ENCODE measurements at places on chromosomes 11 and 22.

GRCh38 chr11:80473562-80473961 lies 1032.7 kb upstream of the TENM4 start:
- DNase-seq, result no peak

DNA sequence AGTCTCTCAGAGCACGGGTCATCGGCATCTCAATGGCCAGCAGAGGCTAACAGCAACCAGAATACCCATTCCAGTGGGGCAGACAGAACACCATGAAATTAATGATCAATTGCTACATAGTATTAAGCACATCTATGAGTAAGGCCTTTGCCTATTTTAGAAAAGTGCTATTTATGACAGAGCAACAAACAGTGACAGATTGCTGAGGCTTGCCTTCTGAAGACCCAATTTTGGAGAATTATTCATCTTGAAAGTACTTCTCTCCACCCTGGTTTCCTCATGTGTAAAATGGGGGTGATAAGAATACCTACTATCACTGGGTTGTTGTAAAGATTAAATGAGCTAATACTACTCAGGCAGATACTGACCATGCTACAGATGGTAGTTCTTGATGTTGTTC lies 232.7 kb downstream of the TENM4 start:
- no peak for DNase-seq

- no peak for DNase-seq
Measured at GRCh38 chr22:49412236-49412635, 415.4 kb downstream of the BRD1 start.

GRCh38 chr11:93820847-93821246 lies 29.6 kb downstream of the VSTM5 start:
- DNase-seq, result no peak

GRCh38 chr11:12409621-12410005 lies 32.2 kb downstream of the PARVA start:
- DNase-seq, result no peak

Data from left ventricle myocardium superior (tissue), 1 donor.